GM23248 (cell line): ENCODE measurements at places on chromosomes 3 and 15. TPM values are rescaled to one million over a fixed set of nuclear protein-coding genes. Genes with fewer than 3 reads are reported as not detected.

Gene RBP2
- not detected in 2 replicates for total RNA-seq

Gene CTSH
- total RNA-seq: 1.3 and 5.2 TPM in 2 replicates

Gene CCDC54
- total RNA-seq: not detected in 2 replicates

GRCh38 chr3:20056725-20057611 is 16.7 kb downstream of the KAT2B start:
- DNase-seq: peak; percentile 93

- no peak for DNase-seq
These were observed 12.2 kb upstream of the CHSY1 start for GRCh38 chr15:101264011-101264410.

GRCh38 chr15:66254089-66254950 is 770 bp upstream of the MEGF11 start:
- DNase-seq: no peak

DNA sequence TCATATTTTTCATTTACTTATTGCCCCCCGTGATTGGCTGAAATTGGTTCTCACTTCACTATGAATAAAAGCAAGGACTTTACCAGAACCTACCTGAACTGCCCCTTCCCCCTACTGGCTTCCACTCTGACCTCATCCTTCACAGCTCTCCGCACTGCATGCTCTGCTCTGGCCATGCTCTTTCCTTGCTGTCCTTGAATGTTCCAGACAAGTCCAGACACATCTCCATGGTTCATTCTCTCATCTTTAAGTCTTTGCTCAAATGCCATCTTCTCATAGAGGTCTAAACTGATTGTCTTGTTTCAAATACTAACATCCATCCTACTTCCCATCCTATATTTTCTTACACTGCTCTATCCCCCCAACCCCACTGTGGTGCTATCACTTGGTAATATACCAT is 129.4 kb downstream of the CHST2 start:
- no peak for DNase-seq

DNA sequence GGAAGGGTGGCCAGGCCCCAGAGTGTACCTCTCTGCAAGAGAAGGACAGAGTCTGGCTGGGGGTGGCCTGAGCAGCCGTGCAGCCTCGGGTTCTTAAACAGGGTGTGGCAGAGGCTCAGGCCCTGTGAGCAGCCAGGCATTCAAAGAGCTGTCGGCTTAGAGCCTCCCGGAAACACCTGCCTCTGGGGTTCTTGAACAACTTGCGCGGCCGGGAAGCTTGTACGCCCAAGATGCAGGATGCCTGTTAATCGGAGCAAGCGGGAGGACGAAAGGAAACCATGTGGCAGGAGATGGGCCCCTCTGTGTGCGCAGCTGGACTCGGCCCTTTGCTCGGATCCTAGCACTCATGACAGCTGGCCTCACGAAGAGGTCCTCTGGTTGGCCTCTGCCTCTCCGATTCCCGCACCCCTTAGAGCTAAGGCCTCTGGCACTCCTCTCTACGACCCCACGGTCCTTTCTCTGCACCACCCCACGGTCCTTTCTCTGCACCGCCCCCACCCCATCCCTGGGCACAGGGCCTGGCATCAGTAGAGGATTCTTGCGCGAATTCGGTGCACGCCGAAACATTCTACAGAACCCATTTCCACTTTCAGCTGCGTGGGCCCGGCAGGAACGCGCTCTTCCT is 23.9 kb upstream of the TXNRD3 start:
- no peak for DNase-seq

DNA sequence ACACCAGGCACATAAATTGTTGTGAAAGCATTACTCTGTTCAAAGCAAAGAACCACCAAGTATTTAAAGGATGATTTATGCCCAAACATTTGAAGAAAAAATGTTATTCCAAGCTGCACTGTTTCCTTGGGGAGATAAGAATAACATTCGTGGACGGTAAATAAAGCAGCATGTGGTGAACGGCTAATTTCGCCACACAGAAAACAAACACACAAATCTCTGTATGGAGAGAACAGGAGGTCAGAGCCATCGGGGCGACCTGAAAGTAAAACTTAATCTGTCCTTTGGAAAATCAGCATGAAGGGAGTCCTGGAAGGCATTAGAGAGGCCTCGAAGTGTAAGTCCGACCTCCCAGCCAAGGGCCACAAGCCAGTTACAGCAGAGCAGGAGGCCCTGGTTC is 27.1 kb upstream of the GABRG3 start:
- DNase-seq: no peak

GRCh38 chr15:95653361-95653805 is 677.1 kb upstream of the NR2F2 start:
- DNase-seq: peak; percentile 48
